Suppressor macrophage (primary cell): ENCODE measurements at places on chromosomes 16 and 17.

DNA sequence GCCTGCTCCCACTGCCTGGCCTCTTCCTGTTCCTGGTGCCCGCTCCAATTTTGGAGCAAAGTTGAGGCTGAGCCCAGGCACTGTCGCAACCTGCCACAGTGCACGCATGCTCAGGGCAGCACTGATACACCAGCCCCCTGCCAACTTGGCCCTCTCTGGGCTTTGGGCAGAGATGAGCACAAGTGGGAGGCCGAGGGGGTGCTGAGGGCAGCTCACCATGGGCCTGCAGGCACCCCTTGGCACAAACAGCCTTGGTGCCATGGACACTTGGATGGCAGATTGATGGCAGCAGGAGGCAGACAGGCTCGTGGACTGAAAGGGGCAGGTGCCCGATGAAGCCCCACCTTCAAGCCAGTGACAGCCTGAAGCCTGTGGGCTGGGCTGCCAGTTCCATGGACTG is 42.9 kb downstream of the PIGL start:
- DNase-seq: no peak

DNA sequence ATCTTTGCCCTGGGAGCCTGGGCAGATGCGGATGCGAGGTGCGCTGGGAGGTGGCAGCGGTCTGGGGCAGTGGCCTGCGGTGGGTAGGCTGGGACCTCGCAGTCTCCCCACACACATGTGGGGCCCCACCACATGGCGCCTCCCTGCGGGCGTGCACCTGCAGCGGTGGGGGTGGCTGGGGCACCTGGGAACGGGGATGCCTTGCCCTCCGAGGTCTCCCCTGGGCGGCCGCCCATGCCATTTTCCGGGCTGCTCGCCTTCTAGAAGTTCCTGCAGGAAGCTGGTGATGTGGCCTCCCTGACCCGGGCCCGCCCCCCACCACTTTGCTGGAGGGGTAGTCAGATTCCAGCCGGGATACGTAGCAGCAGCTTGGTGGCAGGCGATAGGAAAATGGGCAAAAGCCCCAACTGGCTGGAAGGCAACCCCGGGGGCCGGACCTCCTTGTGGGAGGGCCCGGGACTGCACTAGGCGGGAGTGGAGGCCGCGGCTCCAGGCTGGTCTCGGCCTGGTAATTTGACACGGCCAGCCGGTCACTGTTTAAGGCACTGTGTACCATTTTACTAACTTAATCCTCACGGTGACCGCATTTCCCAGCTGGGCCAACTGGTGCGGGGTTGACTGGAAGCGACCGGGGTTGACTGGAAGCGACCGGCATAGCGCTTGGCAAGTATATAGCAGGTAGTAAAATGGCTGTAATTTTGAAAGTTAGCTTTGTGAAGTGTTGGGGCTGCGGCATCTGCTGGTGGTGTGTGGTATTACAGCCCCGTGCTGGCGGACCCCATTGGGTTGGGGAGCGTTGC is 38.5 kb downstream of the IGF2BP1 start:
- peak; percentile 33 for DNase-seq

DNA sequence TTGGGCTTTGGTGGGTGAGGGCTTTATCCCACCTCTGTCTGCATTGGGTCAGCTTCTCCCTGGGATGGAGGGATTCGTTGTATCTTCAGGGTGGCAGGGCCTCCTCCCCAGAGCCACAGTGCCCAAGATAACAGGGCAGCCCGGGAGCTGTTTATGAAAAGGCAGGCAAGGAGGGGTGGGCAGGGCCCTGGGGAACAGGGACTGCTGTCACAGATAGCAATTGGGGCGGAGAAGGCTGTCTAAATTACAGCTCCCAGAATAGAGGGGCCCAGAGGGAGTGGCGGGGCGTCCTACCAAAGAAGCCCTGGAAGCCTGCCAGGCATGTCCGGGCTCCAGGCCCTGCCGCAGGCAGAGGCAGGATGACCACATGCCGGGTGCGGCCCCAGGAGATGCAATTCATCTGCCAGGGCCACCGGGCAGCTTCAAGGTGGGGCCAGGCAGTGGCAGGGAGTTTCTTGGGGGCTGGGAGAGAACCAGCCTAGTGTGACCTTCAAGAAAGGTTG is 18.8 kb upstream of the PHOSPHO1 start:
- no peak for DNase-seq

GRCh38 chr16:62363501-62363900 is 327.3 kb upstream of the CDH8 start:
- DNase-seq: no peak

DNA sequence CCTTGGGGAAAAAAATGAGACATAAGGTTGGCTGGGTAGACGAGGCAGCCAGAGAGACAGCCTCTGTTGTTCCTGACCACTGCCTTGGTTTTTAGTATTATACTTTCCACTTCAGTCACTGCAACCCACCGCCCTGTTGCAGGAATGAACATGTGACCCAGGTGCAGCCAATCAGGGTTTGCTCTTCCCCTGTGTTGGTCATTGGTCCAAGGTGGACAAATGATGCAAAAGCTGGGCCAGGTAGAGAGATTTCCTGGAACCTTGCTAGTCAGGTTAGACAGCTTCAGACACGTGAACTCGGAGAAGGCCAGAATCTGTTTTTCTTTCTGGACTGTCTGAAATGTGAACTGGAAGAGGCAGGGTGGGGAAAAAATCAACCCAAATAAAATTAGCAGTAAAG is 452.4 kb upstream of the RBFOX1 start:
- no peak for DNase-seq

DNA sequence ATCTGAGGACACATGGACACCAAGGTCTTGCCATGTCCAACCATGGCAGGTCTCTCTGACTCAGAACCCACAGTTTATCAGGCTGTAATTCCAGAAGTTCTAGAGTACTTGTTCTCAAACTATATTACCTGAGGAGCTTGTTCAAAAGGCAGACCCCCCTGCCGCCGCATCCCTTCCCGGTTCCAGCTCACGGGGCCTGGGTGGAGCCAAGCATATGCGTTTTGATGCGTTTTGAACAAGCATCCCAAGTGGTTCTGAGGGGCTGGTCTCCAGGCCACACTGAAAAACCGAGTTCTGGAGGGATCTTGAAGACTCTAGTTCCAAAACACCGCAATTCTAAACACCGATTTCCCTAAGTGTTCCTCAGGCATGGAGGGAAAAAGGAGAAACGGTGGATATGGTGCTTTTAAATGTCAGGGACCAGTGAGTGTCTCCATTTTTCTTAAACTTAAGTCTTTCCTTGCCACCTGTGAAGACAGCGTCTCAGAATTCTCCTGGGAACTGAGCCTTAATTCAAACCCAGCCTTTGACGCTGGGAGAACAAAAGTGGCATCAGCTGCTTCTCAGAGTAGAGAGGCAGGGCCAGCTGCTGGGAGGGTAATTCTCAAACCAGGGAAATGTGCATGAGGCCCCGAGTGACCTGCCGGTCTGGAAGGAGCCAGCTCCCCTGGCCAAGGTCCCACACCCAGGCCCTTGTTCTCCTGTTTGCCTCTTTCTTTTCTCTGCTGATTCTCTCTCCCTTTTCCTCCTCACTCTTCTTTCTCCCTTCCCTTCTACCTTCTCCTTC is 84.4 kb upstream of the PLCG2 start:
- no peak for DNase-seq

GRCh38 chr17:74729866-74730265 is 7.2 kb upstream of the RAB37 start:
- DNase-seq: no peak

GRCh38 chr16:21703156-21703555 is 39.4 kb downstream of the OTOA start:
- DNase-seq: no peak

GRCh38 chr17:39975801-39976200 is 4.8 kb upstream of the PSMD3 start:
- no peak for DNase-seq
